G401 (cell line): ENCODE measurements at places on chromosomes 7 and 10.

DNA sequence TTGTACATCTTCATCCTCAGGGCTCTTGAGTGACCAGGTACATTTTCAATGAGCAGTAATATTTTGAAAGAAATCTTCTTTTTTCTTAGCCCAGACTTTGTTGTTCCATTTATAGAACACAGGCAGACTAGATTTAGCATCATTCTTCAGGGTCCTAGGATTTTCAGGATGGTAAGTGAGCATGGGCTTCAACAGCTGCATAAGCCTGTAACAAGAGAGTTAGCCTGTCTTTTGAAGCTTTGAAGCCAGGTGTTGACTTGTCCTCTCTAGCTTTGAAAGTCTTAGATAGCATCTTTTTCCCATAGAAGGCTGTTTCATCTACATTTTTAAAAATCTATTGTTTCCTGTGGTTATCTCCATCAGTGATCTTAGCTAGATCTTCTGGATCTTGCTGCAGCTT lies 4.5 kb upstream of the NDUFA5 start:
- DNase-seq: no peak

- no peak for DNase-seq
Measured at GRCh38 chr10:24027107-24027506, 181.8 kb upstream of the KIAA1217 start.

DNA sequence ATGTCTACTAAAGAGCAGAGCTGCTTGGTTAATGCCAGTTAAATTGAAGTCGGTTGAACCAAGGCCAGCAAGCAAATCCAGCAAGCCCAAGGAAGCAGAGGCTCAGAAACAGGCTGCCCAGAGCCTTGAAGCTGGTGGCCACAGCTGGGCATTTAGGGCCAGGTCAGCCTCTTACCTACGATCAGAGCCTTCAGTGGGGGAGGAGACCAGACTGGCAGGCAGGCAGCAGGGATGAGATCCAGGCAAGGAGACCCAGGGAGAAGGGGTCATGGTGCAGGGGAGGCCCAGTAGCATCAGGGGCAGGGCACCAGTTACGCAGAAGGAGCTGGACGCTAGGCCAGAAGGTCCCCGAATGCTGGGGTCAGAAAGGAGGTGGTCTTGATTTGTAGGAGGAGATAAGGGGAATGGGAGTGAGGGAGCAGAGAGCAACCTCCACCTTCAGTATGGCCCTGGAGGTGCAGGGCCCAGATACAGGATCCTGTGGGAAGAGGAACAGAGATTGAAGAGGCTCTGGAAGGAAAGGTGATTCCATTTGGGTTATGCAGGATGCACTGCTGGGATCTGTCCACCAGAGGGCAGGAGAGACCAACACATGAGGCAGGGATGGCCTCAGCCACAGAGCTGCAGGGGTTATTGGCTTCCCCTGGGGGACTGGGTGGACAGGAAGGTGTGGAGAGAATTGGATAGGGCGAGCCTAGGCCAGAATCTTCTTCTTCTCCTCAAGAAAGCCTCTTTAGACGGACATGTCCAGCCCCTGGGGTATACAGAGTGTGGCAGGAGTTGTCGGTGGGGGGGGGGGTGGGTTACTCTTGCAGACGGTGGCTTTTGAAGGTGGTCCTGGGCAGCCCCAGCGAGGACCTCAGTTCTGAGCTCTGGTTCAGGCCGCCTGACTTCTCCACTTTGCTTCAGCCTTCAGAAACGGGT lies 132.6 kb upstream of the PODXL start:
- peak; percentile 64 for DNase-seq

DNA sequence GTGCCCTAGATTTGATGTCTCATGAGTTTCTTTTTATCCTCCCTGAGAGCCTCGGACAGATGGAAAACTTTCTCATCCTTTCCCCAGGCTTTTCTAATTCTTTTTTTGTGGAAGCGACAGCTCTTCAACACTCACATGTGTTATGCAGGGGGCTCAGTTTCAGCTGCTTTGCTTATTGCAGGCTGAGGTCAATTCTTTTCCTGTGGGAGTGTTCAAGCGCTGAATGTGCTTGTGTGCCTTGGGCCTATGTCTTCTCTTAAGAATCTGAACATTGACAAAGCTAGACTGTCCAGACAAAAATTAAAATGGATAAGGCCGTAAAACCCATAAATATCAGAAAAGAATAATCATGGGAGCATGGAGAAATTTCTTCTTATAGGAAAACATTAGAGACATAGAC lies 125.2 kb upstream of the STEAP4 start:
- no peak for DNase-seq

DNA sequence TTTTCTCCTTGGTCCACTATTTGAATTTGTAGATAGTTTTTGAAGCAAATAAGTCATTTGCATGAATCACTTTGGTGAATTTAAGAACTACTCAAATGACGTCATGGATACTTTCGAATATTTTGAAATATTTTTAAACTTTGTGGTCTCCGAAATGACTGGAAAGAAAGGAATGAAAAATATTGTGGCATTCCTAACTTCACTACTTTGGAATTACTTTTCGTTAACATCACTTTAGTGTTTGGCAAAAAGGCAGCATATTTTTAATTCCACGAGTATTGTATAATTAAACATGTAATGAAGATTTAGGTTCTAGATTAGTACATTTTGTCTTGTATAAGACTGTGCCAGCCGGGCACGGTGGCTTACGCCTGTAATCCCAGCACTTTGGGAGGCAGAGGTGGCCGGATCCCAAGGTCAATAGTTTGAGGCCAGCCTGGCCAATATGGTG lies 35.3 kb upstream of the ZRANB1 start:
- DNase-seq: no peak

DNA sequence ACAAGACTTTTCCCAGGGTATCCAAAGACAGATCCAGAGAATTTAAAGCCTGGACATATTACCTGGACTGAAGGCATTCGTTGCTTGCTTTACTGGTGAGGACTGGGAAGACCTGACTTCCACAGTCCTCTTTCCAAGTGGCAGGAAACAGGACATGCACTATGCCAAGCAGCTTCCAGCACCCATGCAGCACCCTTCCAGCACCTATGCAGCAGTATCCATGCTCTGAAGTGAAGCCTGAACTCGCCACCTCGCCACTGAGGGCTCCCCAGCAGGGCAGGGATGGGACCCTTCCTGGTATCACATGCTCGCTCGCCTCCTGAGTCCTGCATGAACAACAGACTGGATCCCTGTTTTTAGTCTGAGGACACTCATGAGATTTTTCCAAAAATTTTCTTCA lies 189.9 kb upstream of the KLF14 start:
- DNase-seq: no peak

- peak; percentile 33 for DNase-seq
Measured at GRCh38 chr10:26741368-26741767, 43.9 kb downstream of the PDSS1 start.

GRCh38 chr10:69639291-69640195 lies 9.5 kb downstream of the FAM241B start:
- peak; percentile 93 for DNase-seq

DNA sequence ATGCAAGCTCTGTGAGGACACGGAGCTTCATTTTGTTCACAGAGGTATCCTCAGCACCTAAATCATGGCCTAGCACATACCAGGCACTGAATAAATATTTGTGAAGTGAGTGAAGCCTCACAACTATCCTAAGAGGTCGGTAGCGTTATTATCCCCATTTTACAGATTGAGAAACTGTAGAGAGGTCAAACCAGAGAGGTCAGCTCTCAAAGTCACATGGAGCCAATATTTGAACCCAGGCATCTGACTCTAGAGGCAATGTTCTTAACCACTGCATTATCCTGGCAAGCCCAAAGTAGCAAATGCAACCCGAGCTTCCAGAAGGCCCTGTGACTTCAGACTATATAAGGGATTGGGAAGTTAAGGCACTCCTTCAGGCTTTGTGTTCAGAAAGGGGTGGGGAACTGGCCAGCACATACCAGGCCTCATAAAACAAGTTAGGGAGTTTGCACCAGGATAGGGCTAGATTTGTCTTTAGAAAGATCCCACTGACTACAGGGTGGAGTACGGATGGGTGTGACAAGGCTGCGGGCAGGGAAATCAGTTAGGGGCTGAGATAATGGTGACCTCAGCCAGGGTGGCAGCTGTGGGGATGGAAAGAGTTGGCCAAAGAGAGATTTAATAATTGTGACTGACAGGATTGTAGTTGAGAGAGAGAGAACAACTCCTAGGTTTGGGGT lies 101.4 kb downstream of the TBXAS1 start:
- DNase-seq: no peak

- DNase-seq: no peak
Measured at GRCh38 chr7:94123136-94123535, 119.0 kb upstream of the BET1 start.

DNA sequence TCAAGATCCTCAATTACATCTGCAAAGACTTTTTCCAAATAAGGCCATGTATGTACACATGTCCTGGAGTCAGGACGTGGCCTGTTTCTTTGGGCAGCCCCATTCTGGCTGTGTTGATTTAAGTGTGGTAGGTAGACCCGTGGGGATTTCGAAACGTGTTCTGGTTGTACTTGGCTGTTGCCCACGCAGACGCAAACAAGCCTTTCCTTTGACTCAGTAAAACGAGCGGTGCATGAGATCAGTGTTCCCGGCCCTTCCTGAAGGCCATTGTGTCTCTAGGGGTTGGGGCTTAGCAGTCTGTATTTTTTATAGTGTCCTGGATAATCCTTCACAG lies 64.8 kb upstream of the DNAJB6 start:
- no peak for DNase-seq

DNA sequence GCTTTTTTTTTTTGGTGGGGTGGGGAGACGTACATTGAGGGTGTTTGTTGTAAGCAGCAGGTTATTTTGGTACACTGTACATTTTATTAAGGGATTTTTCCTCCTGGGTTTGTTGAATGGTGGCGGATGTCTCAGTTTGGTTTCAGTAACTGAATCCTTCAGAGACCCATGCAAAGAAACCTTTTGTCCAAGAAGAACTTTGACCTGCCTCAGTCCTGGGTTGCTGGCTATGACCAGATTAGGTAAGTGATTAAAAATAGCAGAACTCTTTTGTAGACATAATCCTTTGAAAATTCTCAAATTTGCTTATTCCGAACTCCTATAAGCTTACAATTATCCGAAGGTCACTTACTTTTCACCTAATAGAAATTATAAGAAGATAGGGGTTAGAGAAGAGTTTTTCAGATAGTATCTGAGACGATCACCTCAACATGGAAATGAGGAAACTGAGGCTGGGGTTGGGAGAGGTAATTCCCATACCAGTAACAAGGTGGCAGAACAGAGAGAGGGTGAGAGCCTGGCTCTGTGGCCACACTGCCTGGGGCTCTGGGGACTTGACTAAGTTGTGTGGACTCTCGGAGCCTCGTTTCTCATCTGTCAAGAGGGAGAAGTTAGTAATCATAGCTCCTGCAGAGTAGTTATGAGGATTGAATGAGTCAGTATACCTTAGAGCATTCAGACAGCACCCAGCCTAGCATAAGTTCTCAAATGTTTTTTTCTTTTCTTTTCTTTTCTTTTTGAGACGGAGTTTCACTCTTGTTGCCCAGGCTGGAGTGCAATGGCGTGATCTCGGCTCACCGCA lies 87.4 kb downstream of the CCNY start:
- no peak for DNase-seq

DNA sequence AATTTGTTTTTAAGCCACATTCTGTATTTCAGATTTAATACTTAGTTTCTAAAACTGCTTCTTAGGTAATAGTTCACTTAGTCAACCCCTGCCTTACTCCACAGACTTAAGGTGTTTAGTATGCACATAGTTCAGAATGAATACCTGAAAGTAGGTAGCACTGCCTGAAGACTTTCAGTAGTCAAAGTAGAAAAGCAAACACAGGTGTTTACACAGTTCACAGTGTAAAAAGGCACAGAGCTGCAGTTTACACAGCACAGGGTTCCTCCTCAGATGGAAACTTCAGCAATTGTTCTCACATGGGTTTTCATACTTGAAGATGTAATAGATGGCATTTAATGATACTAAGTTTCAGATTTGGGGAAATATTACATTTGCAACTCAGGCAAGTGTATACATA lies 3.1 kb upstream of the PKD1L1 start:
- no peak for DNase-seq
